SJCRH30 (cell line): ENCODE measurements at places on chromosomes 3 and 15. TPM values are rescaled to one million over a fixed set of nuclear protein-coding genes. Genes with fewer than 3 reads are reported as not detected.

The GJD2 gene
- total RNA-seq = not detected in 2 replicates

The TRPM1 gene
- 0.06 TPM in 1 of 2 replicates, not detected in the other for total RNA-seq

The MASP1 gene
- 0.34 TPM in 1 of 2 replicates, not detected in the other for total RNA-seq

The ATP13A3 gene
- 129 and 155 TPM in 2 replicates for total RNA-seq

The CDCP1 gene
- not detected in 2 replicates for total RNA-seq

DNA sequence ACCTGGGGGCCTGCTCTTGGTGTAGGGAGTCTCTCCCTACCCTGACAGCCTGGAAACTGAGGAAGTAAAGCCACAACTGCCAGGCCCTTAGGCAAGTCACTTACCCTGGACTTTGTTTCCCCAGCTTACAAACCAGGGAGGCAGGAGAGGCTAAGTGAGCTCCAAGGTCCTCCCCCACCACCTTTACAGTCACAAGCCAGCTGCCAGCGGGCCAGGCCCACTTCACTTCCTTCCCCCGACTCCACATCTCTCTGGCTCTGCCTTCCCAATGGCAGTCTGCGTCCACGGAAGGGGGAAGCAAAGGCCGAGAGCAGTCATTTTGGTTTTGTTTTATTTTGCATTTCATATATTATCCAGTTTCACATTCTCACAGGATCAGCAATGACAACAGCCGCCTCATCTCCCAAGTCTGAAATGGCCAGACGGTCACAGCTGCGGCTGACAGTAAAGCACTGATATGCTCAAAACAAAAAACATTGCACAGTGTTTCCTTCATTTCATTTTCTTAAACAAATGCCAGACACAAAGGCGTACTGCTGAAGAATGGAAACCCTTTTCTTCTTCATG, 35.7 kb downstream of the RBPMS2 start:
- no peak overlapping the region for H3K27ac ChIP-seq
- no peaks in the 10 kb centered on the region for H3K36me3 ChIP-seq
- DNase-seq = no peak

DNA sequence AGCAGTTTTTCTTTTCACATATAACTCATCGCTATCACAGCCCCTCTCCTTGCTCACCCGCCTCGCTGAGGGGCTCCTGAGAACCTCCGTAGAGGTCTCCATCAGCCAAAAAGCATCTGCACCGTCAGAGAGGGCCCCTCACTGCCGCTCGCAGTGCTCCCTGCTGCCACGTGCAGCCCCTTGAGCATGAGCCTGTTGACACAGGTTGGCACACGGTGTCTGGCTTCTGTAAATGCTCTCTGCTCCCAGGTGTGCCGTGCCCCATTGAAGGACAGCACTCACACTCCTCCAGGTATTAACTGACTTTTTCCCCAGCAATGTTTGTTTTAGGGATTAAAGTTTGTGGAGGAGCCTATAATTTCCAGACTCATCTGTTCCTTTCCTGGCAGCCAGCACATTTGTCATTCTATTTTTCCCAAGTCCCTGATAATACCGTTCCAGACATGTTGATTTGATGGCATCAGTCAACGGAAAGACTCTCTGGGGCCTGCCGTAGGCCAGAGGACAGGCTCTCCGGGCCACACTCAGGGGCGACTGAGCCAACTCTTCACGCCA, 2.1 kb upstream of the FURIN start:
- DNase-seq = no peak
- no peak overlapping the region for H3K27ac ChIP-seq
- no peaks in the 10 kb centered on the region for H3K36me3 ChIP-seq
- H3K4me1 ChIP-seq = peaks cover 23% of the 10 kb centered on the region
- no peaks in the 10 kb centered on the region for H3K27me3 ChIP-seq

DNA sequence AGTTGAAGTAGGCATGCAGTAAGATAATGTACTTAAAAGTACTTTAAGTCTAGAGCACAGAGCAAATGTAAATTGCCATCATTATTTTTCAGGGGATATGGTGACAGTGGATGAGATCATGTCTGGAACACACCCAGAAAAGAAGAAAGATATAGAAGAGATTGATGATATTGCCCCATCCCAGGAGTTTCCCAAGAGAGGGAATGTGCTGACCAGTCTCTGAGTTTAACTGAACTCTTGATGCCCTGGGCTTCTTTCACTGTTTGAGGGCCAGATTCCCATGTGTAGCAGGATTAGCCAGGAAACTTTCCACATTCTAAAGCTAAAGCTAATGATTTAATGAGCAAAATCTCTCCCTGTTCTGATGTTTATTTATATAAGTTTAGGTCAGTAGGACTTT, 366.8 kb upstream of the UMPS start:
- H3K4me1 ChIP-seq = peaks cover 35% of the 10 kb centered on the region
- no peak overlapping the region for H3K27ac ChIP-seq
- no peaks in the 10 kb centered on the region for H3K36me3 ChIP-seq
- DNase-seq = no peak

GRCh38 chr3:42175386-42176240, 84.5 kb downstream of the TRAK1 start:
- peaks cover 8% of the 10 kb centered on the region for H3K4me1 ChIP-seq
- no peak overlapping the region for H3K27ac ChIP-seq
- no peaks in the 10 kb centered on the region for H3K36me3 ChIP-seq
- no peak for DNase-seq
- no peaks in the 10 kb centered on the region for H3K27me3 ChIP-seq

DNA sequence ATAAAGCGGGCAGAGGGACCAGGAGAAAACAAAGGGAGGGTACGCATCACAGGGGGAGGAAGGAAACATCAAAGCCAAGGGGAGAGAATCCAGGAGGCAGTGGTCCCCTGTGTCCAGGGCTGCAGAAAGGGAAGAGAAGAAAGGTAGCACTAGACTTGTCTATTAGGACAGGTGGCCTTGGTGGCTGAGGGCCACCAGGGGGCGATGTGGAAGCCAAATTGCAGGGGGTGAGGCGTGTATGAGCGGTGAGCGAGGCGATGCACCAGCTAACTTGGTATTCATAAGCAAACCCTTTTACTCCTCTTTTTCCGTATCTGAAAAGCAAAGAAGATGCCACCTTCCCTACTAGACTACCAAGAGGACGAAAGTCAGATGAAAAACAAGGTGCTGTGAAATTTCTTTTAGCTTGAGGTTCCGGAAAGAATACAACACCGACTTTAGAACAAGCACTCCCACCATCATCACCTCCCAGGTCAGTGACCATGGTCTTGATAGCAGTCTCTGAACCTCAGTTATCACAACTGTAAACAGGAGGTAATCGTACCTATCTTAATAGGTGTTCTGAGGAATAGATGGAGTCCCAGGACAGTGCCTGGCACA, 654.4 kb upstream of the ADAMTS9 start:
- DNase-seq = peak; percentile 42
- no peaks in the 10 kb centered on the region for H3K36me3 ChIP-seq
- H3K4me1 ChIP-seq = no peaks in the 10 kb centered on the region
- H3K27me3 ChIP-seq = no peaks in the 10 kb centered on the region
- no peak overlapping the region for H3K4me3 ChIP-seq
- H3K27ac ChIP-seq = no peak overlapping the region

GRCh38 chr15:67300266-67301025, 45.9 kb downstream of the IQCH start:
- no peaks in the 10 kb centered on the region for H3K36me3 ChIP-seq
- H3K27me3 ChIP-seq = no peaks in the 10 kb centered on the region
- DNase-seq = no peak
- H3K4me1 ChIP-seq = no peaks in the 10 kb centered on the region; the same call in 1 of the 2 replicates

- H3K4me1 ChIP-seq = peaks cover 7% of the 10 kb centered on the region
- H3K36me3 ChIP-seq = no peaks in the 10 kb centered on the region
- H3K27me3 ChIP-seq = no peaks in the 10 kb centered on the region
Observed at GRCh38 chr3:155420881-155421486, 127.5 kb upstream of the STRIT1 start.

- H3K4me1 ChIP-seq = no peaks in the 10 kb centered on the region
- H3K36me3 ChIP-seq = no peaks in the 10 kb centered on the region
- no peak overlapping the region for H3K27ac ChIP-seq
- no peak overlapping the region for H3K4me3 ChIP-seq
- no peaks in the 10 kb centered on the region for H3K27me3 ChIP-seq
Observed at GRCh38 chr3:22536541-22536940, 666.6 kb upstream of the UBE2E2 start.

DNA sequence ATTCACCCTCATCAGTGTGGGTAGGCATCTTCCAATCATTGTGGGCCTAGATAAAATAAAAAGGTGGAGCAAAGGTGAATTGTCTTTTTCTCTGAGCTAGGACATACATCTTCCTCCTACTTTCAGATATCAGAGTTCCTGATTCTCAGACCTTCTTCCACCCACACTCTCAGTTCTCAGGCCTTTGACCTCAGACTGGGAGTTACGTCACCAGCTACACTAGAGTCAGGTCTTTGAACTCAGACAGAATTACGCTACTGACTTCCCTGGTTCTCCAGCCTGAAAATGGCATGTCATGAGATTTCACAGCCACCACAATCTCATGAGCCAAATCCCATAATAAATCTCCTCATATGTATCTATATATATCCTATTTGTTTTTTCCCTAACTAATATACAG, 39.0 kb downstream of the STRIT1 start:
- no peak overlapping the region for H3K4me3 ChIP-seq
- H3K27me3 ChIP-seq = no peaks in the 10 kb centered on the region
- DNase-seq = no peak
- no peaks in the 10 kb centered on the region for H3K36me3 ChIP-seq
- H3K27ac ChIP-seq = no peak overlapping the region
- 0 out of 2 replicates have a peak, but pooled peaks cover 3% of the 10 kb centered on the region for H3K4me1 ChIP-seq

GRCh38 chr15:47794252-47794914, 77.1 kb downstream of the SEMA6D start:
- no peak overlapping the region for H3K4me3 ChIP-seq
- H3K4me1 ChIP-seq = no peaks in the 10 kb centered on the region
- peaks cover 3% of the 10 kb centered on the region; the same call in 1 of the 2 replicates for H3K27me3 ChIP-seq
- no peaks in the 10 kb centered on the region for H3K36me3 ChIP-seq

- no peaks in the 10 kb centered on the region for H3K36me3 ChIP-seq
- H3K4me1 ChIP-seq = no peaks in the 10 kb centered on the region
- no peak for DNase-seq
Observed at GRCh38 chr3:63471781-63472180, 180.7 kb upstream of the SNTN start.

DNA sequence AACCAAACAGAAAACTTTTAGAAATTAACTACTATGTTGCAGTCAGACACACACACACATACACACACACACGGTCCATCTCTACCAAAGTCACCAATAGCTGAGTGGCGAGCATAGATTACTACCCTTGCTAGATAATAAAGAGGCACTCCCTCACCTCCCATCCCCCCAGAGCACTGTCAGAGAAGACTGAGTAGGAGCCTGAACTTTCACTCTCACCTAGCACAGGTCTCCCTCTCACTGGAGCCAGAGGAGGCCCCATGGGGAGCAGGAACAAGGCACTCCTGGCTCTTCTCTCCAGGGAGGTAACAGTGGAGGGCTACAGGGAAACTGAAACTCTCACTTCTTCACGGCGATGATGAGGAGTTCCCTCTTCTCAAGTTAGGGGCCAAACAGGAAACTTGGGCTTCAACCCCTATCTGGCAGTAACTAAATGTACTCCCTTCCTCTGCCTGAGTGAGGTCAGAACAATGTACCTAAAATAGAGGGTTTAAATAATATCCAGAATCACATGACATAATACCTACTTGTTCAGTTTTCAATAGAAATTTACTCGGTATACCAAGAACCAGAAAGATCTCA, 975.3 kb upstream of the GBE1 start:
- no peak for DNase-seq
- H3K4me3 ChIP-seq = no peak overlapping the region
- no peaks in the 10 kb centered on the region for H3K4me1 ChIP-seq
- H3K27me3 ChIP-seq = no peaks in the 10 kb centered on the region

- no peaks in the 10 kb centered on the region for H3K36me3 ChIP-seq
- no peaks in the 10 kb centered on the region for H3K27me3 ChIP-seq
- H3K27ac ChIP-seq = no peak overlapping the region
- no peak for DNase-seq
Observed at GRCh38 chr3:57893668-57894067, 114.6 kb upstream of the FLNB start.

GRCh38 chr3:37779289-37780152, 82.2 kb upstream of the CTDSPL start:
- H3K4me1 ChIP-seq = peaks cover 3% of the 10 kb centered on the region; the same call in 1 of the 2 replicates
- no peaks in the 10 kb centered on the region for H3K36me3 ChIP-seq
- no peaks in the 10 kb centered on the region for H3K27me3 ChIP-seq
- DNase-seq = peak; percentile 71
